ENCODE measurements at places on chromosomes 4 and X.

- no peak for DNase-seq
Observed at GRCh38 chrX:531611-531936, 99.0 kb upstream of the SHOX start.

DNA sequence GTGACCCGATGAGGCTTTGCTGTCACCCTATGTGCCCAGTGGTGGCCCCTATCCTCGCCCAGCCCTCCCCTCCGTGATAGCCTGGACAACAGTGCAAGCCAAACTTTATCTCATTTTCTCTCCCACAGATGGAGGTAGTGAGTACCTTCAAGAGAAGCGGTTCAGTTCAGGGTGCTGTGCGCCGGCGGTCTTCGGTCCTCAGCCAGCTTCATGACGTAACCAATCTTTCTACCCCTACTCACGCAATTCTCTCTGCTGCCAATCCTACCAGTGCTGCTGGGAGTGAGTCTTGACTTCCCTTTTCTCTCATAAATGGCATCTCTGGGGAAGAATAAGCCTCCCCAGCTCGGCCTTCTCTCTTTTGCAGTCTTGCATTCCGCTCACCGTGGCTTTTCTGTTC is 29.5 kb downstream of the CCNQ start:
- no peak for DNase-seq

DNA sequence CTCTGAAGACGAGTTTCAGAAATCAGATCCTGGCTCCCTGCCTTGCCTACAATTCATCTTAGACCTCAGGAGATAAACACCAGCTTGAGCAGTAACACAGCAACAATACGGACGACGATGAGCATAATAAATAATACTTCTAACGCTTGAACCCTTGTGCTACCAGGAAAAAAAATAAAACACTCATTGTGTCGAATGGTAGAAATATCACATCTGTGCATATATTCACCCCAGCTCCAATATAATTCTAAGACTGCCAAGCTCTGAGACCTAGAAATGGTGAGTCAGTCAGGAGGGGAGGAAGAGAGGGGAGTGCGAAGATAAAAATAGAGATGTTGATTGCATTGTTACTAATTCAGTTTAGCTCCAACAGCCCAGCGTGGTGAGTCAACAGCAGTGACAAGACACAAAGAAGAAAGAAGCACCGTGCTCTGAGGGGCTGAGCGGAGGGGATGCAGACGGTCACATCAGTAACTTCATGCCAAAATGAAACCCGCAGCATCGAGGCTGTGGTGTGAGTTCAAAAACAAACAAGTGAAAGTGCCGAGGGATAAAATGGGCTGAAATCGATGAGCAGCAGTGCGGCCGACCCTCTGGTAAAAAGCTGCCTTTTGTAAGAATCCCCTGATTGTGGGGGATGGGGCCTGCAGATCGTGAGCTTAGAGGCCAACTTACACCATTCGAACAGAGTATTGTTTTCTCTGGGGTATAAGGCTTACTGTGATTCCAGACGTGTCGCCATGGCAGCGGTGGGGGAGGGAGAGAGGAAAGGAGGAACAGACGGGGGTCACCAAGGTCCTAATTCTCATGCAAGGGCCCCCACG is 150.4 kb downstream of the MGST2 start:
- DNase-seq, result no peak

GRCh38 chrX:72621625-72622485 is 49.2 kb upstream of the HDAC8 start:
- DNase-seq, result no peak

DNA sequence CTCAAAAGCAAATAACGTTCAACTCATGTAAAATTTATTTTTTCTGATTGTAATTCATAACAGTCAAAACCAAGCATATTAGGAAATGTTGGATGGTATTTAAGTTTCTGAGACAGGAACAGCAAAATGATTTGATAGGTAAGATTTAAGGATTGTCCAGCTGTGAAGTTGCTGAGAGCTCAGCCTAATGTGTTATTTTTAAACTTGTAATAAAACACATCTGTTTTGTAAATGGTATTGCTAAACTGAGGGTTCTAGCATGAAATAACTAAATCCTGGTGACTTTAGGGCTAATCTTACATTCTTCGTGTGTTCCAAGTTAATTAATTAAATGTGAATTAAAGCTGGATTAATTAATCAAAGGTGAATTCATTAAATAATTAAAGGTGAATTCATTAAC is 13.3 kb downstream of the TLR10 start:
- DNase-seq, result no peak

DNA sequence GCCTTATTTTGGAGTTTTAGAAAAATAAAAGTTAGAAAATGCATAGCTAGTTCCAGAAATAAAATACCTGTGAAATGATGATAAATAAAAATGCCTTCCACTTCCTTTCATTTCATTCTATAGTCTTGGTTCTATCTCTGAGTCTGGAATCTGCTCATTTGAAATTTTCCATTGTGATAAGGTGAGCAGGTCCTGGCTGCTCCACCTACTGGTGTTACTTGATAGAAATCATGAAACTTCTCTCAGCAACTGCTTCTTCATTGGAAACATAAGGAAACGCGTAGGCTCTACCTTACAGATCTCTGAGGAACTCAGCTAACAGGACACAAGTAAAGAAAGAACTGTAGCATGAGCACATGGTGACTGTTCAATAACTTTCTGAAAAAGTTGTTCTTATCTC is 141.8 kb downstream of the DCHS2 start:
- DNase-seq, result no peak

DNA sequence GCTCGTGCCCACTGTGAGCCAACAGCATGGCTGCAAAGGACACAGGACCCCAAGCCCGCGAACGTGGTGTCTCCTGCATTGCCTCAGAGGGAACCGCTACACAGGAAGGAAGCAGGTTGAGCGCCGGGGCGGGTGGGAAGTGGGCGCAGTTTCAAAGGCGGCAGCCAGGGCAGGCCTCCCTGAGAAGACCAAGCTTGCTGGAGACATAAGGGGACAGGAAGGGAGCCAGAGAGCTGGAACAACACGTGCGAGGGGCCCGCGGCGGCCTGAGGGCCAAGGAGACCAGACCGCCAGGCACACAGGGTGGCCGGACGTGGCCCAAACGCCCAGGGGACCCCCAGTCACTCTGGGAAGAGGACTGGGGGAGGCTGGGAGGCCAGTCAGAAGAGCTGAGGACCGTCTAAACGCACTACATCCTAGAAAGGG is 32.0 kb downstream of the CTBP1 start:
- peak; percentile 56 for DNase-seq

DNA sequence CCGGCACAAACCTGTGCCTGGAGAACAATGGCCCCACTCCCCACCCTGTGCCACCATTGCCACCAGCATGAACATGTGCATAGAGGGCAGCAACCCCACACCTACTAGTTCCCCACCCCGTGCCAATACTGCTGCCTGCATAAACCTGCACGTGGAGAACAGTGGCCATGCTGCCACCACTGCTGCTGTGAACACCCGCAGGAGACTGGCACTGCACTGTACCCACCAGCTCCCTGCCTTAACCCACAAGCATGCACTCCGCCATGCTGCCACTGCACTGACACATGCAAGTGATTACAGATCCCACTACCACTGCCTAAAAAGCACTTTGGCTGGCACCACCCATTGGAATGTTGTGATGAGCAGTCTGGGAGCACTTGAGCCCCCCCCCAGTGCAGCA is 77.3 kb downstream of the NAA11 start:
- no peak for DNase-seq

DNA sequence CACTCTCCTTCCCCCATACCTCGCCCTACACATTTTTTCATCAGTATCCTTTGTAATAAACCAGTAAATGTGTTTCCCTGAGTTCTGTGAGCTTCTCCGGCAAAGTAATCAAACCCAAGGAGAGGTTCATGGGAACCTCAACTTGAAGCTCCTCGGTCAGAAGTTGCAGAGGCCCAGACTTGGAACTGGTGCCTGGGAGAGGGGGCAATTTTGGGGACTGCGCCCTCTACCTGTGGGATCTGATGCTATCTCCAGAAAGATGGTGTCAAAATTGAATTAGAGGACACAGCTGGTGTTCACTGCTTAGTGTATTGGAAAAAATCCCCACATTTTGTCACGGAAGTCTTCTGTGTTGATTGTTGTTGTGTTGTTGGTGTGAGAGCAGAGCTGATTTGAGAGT is 70.6 kb downstream of the ATP11C start:
- DNase-seq, result no peak

DNA sequence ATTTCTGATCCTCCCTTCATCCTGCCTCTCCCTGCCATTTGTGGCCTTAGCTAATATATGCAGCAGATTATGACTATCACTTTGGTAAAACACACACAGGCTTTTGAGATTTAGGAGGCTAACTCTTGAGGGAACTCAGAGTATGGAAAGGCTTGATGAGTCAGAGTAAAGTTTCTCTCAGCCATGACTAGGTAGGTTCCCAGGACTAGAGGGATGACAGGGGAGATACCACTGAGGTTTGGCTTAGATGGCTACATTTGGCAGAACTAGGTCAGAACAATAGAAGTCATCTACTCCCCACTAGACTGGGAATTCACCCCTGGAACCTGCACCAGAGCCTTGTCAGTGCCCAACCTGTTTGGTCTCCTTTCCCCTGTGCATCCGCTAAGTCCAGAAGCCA is 585.7 kb downstream of the TLL1 start:
- DNase-seq, result no peak

- DNase-seq, result no peak
Observed at GRCh38 chr4:169238445-169238844, 32.3 kb downstream of the SH3RF1 start.

- no peak for DNase-seq
Observed at GRCh38 chr4:95637043-95637600, 88.3 kb upstream of the UNC5C start.

- no peak for DNase-seq
Observed at GRCh38 chr4:90078440-90078839, 48.8 kb upstream of the CCSER1 start.

DNA sequence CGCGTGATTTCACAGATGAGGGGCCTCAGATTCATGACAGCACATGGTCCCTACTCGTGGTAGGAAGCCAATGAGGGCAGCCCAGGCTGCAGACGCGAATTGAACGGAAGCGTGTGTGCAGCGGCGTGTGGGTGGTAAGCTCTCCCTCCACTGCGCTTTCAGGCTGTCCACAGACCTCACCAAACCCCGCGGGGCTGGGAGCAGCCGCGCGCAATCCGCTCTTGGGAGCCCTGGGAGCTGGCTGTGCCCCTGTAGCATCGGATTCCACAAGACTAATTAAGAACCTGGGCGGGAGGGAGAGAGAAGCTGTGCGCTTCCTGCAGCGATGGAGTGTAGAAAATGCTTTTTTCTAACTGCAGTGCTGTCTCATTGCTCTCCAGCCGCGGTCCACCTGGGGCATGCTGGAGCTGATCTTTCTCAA is 134.9 kb downstream of the STOX2 start:
- DNase-seq, result no peak

DNA sequence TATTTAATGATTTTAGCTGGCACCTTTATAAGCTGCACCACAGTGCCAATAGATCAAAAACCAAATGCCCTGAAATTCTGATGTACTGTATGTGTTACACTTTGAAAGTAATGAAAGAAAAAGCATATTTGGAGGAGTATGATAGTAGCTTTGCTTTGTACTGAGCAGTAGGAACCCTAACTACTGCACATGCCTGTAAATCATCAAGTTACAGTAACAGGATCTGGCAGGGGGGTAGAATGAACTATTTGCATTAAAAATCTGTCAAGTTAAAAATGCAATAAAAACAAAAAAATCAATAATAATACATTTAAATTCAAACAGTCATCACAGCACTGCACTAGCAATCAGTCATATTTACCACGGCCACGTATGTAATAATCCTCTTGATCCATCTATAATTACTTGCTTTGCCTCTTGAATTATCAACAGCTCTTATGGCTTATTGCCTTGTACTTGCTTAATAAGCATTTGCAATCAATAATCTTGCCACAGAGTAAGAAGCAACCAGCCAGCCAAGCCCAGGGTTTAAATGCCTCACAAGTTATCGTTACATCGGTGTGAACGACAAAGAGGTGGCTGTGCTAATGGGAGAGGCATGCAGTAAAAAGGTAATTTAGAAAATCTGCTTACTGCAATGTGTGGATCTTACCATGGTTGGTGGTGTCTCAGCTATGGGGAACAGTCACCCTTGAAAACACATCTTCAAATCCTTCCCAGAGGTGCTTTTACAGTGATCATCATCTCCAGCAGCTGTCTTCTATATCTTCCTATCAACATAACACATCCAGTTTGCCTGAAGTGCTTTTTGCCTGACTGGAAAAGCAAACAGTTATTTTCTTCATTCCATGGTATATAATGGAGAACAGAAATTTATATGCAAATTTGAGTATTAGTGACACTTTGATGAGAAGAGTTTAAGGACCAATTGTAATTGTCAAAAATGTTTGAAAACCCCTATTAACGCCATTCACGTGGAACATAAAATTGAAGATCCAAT is 1812.1 kb upstream of the ADGRL3 start:
- DNase-seq, result no peak
